ENCODE measurements at places on chromosomes 5 and 9.

DNA sequence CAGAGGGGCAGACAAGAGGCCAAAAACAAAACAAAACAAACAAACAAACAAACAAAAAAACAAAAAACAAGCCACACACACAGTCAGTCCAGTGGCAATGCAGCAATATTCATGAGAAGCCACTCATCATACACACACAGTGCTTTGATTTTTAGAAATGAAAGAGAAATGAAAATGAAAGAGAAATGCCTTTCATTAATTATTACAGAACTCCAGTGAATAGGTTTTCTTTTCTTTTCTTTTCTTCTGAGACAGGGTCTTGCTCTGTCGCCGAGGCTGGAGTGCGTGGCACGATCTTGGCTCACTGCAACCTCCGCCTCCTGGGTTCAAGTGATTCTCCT lies 36.9 kb downstream of the SPRY4 start:
- DNase-seq: no peak

DNA sequence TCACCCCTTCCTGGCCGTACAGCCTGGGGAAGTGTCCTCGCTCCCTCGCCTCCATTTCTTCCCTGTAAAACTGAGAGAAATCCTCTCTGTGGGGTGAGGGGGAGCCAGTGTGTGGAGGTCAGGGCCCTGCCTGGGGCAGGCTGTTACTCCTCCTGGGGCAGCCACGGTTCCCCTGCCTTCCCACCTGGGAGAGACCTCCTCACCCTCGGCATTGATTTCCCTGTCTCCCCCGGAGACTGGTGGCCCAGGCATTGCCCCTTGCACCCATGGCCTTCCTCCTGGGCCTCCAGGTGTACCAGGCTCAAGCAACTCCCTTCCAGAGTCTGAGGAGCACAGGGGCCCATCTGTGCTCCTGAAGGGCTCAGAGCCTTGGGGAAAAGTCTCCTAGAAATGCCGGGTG lies 75.6 kb upstream of the RNU6ATAC start:
- DNase-seq: no peak

- no peak for DNase-seq
Measured at GRCh38 chr9:73845539-73845938, 651.6 kb upstream of the RORB start.

GRCh38 chr5:136209346-136209910 lies 16.5 kb upstream of the SMIM32 start:
- DNase-seq: no peak

- DNase-seq: no peak
Measured at GRCh38 chr9:16417749-16418148, 452.7 kb downstream of the BNC2 start.

DNA sequence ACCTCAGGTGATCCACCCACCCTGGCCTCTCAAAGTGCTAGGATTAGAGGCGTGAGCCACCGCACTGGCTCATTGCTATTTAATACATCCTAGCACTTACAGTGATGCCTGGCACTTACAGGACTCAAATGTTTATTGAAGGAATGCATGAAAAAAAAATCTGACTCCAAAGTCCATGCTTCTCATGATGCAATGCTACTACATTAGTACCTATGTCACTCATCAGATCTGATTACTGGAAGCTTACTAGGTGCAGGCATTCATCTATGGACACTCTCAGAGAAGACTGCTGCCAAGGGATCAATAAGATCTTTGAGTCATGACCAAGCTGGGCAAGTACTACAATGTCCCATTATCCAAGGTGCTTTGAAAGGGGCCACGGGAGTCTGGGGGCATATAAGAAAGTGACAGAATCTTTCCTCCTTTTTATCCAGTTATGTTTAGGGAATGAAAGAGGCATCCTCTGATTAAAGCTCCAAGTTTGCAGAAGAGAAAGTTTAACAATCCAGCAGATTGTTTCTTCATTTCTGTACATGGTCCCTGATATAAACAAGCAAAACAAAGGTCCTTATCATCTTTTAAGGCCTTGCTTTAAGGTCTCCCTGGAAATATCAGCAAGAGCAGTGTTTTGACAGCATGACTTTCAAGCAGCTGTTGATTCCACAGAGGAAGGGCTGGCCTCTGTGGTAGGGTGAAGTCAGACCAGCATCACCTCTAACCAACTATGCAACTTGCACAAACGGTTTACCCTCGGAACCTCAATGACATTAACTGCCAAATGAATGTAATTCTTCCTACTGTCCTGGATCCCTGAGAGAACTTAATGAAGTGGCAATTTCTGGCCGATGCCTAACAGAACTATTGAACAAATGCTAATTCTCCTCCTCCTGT lies 35.9 kb downstream of the ARPC5L start:
- no peak for DNase-seq

- no peak for DNase-seq
Measured at GRCh38 chr5:74940782-74941353, 74.7 kb upstream of the FAM169A start.

GRCh38 chr5:109982966-109983534 lies 293.3 kb downstream of the MAN2A1 start:
- no peak for DNase-seq

Measured in stimulated activated effector memory CD8-positive, alpha-beta T cell treated with anti-CD3 and anti-CD28 coated beads, Interleukin-12 subunit alpha, Interleukin-12 subunit beta, amount 100 ng/mL, for 72 hours (primary cell).